ENCODE measurements at places on chromosomes 6 and 20.

DNA sequence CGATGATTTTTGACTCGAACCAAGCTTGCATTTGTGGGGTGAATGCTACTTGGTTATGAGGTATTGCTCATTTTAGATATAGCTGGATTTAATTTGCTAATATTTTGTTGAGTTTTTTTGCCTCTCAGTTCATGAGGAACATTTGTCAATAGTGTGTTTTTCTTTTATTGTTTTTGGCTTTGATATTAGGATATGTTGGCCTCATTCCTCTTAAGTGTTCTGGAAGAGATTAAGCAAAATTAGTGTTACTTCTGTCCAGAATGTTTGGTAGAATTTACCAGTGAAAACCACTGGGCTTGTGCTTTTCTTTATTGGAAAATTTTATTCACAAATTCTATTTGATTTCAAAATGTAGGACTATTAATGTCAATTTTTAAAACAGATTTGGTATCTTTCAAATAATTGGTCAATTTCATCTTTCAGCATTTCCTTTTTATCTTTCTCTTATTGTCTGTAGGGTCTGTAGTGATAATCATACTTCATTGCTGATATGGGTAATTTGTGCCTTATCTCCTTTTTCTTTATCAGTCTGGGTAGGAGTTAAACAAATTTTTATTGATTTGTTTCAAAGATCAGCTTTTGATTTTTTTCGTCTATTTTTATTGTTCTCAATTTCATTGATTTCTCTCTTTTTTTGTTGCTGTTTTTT lies 14.1 kb downstream of the AIG1 start:
- DNase-seq = no peak

- no peak for DNase-seq
These were observed 19.4 kb downstream of the ESF1 start for GRCh38 chr20:13765299-13765698.

GRCh38 chr20:49973981-49974380 lies 8.8 kb upstream of the SNAI1 start:
- DNase-seq = no peak

GRCh38 chr6:68339488-68340131 lies 295.5 kb upstream of the ADGRB3 start:
- no peak for DNase-seq

- no peak for DNase-seq
These were observed 126.9 kb upstream of the UFL1 start for GRCh38 chr6:96394727-96395126.

DNA sequence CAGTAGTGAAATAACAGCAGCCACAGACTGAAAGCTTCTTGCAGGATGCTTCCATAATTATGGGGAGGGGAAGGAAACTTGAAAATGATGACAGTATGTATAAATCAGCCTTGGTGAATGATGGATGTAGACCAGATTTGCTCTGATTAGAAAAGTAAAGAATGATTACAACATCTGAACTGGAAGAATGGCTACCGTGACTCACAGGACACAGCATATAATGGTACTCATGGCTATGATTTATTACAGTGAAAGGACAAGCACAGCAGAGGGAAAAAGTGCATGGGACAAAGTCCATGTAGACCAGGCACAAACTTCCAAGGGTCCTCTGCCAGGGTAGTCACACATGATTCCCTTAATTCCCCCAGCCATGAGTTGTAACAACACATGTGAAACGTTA lies 70.7 kb upstream of the POPDC3 start:
- peak; percentile 42 for DNase-seq

DNA sequence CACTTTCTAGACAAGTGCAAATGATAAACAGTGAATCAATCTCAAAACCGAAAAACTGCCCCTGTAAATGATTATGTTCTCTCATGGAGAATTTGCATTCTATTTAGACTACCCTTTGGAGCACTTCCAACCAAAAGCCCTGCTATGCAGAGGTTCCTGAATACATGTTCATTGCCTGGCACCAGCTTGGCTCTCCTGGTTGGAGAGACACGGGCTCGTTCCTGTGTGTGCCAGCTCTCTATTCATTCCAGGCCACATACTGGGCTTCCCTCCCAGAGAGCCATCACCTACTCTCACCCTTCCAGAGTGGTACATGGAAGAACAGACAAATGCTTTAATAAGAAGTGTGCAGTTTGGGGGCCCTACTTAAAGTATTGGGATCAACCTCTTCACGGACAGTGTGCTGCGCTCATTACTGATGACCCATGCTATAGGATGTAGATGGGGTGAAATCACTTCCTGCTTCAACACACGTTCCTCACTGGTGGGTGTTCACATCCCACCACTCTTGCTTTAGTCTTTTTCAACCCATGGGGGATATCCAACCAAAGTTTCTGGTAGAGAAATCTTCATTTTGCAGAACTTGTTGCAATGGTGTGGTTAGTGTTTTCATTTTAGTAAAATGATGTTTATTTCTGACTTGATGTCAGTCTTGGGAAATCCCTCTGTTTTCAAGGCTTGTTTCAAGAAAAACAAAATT lies 38.5 kb upstream of the NAA20 start:
- no peak for DNase-seq

DNA sequence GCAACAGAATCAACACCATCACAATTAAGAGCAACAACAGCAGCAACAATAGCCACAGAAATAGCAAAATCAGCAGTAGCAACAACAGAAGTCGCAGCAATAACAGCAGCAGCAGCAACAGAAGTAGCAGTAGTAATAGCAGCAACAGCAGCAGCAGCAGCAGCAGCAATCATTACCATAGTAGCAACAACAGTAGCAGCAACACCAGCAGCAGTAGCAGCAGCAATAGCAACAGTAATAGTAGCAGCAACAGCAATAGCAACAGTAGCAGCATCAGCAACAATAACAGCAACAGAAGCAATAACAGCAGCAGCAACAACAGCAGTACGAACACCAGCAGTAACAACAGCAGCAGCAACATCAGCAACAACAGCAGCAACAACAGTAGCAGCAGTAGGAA lies 39.8 kb downstream of the SLC22A2 start:
- no peak for DNase-seq

DNA sequence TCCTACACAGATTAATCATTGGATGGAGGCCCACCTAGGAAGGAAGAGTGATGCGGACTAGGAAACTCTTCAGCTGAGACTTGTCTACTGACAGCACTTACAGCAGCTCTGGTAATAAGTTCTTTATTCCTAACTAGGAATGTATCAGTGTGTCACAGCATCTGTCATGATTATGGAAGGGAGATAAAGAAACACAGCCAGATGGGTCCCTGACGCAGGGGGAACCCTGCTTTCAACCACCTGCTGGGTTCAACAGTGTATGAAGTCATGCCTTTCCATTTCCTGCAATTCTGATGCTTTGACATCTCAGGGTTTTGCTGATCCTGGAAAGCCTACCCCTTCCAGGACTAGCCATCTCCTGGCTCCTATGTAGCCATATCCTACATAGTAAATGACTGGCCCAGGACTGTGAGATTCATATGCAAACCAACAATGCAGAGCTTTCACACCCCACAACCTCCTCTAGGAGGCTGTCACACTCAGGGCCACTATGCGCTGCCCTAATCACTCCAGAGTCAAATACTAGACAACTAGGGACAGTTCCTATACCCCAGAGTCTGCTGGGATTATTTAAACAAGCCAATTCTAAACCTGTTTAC lies 29.0 kb upstream of the MANEA start:
- DNase-seq = no peak

DNA sequence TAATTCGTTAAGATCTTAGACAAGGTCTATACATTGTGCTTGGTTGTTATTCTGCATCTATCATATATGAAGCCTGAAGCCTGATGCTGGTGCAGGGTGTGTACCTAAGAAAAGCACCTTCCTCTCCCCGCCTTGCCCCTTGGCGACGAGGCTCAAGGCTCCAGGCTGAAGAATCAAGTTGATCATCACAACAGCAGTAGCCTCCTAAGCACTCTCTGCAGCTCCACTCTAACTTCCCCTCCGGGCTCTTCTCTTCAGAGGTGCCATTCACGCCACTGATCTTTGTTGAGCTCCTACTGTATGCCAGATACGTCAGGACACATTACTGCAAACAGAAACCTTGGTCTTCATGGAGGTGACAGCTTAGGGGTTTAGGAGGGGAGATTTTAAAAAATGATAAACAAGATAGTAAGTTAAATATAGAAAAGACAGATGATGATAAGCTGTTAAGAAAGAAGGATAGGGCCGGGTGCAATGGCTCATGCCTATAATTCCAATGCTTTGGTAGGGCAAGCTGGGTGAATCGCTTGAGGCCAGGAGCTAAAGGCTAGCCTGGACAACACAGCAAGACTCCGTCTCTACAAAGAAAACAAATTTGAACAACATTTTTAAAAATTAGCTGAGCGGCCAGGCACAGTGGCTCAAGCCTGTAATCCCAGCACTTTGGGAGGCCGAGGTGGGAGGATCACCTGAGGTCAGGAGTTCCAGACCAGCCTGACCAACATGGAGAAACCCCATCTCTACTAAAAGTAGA lies 38.4 kb upstream of the ZNF217 start:
- DNase-seq = no peak

DNA sequence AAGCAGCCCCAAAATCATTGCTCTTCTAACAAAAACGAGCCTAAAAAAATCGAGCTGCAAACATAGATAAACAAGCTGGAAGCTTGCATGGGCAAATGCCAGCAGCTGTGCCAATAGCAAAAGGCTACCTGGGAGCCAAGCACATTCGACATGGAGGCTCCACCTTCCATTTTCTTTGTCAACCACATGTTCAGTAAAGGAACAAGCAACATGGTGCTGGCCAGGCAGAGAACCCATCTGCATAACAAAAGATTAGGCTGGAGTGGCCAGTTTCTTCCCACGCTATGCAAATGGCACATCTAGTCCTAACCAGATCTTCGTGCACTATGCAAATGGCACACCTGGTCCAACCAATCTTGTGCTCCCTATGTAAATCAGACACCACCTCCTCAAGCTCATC lies 110.5 kb downstream of the KIF16B start:
- no peak for DNase-seq

DNA sequence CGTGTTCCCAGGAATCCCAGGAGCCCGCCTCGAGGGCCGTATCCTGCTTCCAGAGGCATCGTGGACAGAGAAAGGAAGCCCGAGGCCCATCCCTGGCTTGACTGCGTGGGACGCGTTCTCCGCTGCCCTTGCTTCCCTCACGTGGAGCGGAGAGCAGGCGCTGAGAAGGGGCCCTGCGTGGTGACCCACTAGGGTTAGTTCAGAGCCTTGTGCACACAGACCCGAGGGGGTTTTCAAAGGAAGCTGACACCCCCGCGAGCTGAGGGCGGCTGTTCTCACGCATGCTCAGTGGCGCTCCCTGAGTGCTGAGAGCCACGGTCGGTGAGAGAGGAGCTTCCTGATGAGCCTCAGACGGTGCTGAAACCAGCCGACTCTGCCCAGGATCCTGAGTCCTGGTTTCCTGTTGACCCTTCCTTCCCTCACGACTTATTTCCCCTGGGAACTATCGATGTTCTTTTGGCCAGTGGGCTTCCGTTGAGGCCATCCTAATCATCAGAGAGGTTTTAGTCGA lies 28.9 kb upstream of the CCR6 start:
- no peak for DNase-seq

DNA sequence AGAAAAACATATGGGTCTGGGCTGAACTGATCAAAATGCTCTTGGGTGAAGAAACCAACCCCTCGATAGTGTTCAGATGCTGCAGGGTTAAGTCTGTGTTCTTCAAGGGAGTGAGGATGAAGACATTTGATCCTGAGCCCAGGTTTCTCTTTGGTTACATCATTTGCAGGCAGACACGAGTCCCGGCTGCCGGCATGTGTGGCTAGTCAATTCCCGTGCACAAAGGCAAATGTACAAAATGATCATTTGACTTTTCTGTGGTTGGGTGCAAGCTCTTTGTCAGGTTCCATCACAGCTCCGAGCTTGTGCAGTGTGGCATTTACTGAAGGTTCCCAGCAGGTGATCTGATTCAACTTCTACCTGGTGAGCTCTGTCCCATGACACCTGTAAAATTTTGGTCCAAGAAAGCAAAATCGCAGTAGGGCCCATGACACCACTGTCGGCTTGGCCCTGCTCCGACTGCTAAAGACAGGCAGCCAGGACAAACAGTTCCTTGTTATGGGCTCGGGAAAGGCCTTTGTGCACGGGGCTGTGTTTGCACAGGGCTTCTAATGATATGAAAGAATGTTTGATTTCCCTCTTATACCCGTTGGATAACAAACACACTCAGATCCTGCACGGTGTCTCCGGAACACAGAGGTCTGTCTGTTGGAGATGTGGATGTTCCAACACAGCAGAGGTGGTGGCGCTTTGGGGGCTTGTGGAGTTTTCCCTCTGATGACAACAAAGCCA lies 46.9 kb downstream of the GJA10 start:
- DNase-seq = no peak

DNA sequence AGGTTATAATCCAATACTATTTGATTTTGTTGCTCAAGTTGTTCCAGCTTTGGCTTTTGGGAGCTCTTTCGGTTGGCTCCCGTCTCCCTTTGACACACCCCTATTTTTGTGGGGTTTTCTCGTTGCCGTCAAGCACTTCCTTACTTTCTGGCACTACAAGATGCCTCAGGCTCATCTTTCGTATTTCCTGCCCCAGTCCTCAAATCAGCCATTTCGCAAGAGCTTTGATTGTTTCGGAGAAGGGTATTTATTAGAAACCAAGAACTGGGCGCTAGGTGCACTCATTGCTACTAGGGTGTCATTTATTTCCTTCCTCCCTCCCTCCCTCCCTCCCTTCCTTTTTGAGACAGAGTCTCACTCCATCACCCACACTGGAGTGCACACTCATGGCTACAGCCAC lies 13.3 kb upstream of the SOX12 start:
- no peak for DNase-seq

- no peak for DNase-seq
These were observed 73.1 kb upstream of the EZR start for GRCh38 chr6:158892266-158892665.

GRCh38 chr20:4176187-4176586 lies 160.8 kb upstream of the RNF24 start:
- no peak for DNase-seq

- no peak for DNase-seq
These were observed 126.5 kb upstream of the JAG1 start for GRCh38 chr20:10800288-10800687.

- no peak for DNase-seq
These were observed 24.3 kb upstream of the IER3 start for GRCh38 chr6:30768634-30769087.

DNA sequence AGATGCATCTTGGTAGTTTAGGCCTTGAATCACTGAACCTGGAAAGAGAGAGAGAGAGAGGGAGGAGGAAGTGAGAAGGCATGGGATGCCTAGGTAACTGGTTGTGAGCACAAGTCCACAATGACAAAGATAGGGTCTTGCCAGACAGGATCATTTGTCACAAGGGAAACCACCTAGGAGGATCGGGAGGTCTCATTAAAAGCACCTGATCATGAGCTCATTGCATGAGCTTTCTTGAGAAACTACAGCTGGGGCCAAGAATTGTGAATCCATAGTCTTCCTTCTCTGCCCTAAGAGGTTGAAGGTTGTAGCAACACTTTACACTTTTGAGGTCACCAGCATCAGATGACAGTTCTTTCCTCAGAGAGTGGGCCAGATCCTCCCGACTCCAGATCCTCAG lies 195.7 kb downstream of the CD83 start:
- DNase-seq = no peak
